ENCODE measurements at places on chromosomes 1 and 21. TPM values are rescaled to one million over a fixed set of nuclear protein-coding genes. Genes with fewer than 3 reads are reported as not detected.

GRCh38 chr1:247407180-247407616 lies 8.8 kb upstream of the NLRP3 start:
- peak; percentile 60 for DNase-seq

DNA sequence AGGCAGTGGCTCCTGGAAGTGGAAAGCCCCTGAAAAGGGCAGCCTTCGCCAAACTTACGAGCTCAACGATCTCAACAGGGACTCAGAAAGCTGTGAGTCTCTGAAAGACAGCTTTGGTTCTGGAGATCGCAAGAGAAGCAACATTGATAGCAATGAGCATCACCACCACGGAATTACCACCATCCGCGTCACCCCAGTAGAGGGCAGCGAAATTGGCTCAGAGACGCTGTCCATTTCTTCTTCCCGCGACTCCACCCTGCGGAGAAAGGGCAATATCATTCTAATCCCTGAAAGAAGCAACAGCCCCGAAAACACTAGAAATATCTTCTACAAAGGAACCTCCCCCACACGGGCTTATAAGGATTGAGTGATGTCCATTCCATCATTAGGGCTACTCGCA lies 42.4 kb downstream of the PLPPR4 start:
- DNase-seq: no peak

GRCh38 chr1:244451539-244451950 lies at the start of gene ADSS2:
TSS of gene ADSS2 (minus strand) at chr1:244451909. CDS start at chr1:244451817, 92 bp downstream.
- no peak for DNase-seq

DNA sequence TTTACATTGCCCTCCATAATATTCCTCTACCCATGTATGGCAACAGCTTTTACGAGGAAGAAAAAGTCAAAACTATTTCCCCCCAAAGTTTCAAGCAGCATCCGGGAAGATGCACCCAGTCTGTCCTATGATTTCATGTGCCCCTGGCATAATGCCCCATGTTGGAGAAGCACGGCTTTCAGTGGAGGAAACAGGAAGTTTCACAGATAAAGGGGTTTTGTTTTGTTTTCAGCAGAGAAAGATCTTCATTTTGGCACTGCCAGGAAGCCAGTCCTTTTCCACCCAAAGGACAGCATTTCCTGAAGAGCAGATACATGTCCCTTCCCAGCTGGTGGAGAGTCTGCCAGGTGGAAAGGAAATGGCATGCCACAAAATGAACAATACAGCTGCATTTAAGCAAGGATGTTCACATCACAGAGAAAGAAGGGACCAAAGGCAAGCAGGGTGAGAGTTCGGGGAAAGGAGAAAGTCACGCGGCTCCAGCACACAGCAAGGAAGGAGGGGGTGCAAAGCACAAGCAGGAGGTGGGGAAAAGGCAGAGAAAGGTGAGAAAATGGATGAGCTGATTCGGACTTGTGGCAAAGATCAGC lies 95.3 kb upstream of the HIVEP3 start:
- no peak for DNase-seq

DNA sequence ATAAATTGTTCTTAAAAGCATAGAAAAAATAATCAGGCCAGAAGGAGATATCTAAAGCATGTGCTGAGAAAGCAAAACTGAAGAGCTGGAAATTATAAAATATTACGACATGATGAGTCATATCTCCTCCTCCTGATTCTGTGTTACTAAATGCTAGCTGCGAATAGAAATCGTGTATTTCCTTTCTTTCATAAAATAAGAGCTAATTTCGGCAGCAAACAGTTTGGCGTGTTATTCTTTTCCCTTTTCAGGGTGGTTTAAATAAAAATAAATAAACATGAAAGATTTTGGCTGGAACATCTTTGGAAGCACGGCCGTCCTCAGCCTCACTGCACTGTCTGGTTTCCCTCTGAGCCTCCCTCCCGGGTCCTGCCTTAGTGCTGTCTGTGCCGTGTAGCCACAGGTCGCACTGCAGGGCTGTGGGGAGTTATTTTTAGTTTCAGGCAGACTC lies 56.0 kb downstream of the ADARB1 start:
- DNase-seq: no peak

DNA sequence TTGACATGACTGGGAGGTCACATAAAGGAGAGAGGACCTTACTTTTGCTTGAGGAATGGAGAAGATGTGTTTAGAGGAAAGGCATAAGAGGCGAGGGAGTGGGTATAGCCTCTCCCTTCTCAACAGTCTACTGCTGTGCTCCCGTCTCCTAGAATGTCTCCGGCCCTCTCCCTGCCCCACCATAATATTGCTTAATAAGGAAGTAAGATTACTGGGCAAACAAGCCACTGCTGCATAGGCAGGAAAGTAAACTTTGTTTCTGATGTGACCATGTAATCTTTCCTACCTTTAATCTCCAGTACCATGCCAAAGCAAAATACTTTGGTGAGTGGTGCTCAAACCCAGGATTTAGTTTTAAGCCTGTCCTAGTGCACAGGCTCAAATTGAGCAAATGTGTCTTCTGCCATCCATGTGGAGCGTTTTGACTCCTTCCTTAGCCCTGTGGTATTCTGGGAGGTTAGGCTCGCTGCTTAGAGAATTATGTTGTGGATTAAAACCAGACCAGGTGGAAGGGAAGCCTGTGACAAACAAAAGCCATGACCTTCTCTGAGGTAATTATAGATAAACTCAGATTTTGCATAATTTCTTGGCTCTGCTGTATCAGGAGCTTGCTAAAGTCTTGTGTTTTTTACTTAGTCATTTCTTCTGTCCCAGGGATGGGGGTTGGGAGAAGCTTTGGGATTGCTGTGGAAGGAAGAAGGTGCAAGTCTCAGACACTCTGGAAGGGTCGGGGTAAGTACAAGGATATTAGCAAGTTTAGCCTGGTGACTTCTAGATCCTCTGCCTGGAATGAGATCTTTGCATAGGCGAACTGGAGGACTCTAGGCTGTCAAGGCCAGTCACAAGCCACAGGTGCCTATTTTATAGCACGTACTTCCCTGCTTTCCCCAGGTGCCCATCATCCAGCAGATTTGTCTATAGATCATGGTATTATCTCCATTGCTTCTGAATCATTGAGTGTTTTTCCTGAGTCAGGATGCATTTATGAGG lies 34.5 kb upstream of the DIPK1A start:
- no peak for DNase-seq

DNA sequence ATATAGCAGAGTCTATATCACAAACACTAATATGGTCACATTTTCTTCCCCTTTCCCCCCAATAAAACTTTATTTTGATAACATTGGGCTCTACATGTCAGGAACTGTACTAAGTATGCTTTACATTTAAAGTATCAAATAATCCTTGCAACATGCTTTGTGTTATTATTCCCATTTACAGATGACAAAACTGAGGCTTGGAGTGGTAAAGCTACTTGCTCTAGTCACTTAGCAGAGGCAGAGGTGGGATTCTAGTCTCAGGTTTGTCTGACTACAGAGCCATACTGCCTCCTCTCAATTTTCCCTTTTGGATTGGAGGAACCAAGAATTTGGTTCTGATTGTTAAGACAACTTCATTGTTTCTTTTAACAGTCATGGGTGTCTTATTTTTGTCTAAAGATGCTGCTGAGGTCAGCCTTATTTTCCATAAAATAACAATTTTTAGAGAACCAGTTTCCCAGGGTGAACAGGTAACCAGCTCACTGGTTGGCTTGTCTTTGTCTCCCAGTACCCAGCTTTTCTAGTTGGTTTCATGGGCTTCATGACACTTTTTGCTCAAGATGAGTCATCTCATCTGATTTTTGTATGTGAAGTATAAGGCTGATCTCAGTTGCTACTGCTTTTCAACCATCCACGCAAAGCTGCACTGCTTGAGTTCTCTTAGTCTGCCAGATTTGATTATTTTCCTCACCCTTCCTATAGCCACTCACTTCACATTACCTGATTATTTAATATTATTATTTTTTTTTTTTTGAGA lies 81.0 kb upstream of the ARID1A start:
- DNase-seq: no peak

- no peak for DNase-seq
These were observed 176.4 kb upstream of the C8B start for GRCh38 chr1:57142169-57142568.

GRCh38 chr1:207453710-207454045 lies 450 bp upstream of the CR2 start:
- DNase-seq: no peak

- DNase-seq: no peak
These were observed 59.0 kb upstream of the BCAR3 start for GRCh38 chr1:93740601-93741031.

- DNase-seq: no peak
These were observed 108.5 kb upstream of the GADD45A start for GRCh38 chr1:67576474-67576873.

DNA sequence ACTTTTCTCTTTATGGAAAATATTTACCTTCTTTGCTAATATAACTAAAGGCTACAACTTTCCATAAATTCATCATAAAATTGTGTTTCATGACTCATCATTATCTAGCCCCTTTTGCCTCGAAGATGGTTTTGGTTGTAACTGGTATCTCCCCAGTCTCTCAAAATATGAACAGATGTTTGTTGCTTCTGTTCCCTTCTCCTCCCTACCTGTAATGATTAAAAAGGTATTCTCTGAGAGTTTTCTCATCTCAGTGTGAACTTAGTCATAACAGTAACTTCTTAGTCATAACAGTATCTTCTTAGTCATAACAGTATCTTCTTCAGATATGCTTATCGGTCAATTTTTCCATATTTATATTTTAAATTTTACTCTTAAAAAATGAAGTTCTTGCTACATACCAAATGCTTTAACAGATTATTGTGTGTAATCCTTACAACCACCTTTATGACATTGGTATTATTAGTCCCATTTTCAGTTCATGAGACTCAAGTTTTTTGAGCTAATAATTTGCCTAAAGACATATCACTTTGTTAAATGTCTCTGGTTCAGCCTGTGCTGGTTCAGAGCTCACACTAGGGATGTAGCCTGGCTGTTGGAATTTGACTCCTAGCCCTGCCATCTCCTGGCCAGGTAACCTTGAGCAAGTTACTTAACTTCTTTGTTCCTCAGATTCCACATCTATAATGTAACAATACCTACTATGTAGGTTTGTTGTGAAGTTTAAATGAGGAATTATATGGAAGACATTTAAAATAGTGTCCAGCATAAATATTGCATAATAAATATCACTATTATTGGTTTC lies 32.6 kb downstream of the ATP1B1 start:
- no peak for DNase-seq

DNA sequence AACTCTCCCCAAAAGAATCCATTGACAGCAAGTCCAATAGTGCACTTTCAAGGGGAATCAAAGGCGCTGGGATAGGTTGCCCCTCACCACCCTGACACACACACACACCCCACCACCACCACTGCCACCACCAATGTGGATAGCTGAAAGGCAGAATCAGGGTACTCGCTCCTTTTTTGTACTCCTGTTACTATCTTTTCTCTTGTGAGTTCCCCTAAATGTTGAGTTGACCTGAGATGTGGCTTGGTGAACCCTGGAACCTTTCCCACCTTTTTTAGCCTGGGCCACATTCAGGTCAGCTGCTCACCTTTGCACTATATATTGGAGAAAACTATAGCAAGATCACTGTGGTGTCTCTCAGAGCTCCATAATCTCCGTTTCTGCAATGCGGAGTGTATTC lies 3.9 kb downstream of the S100A8 start:
- no peak for DNase-seq

The KRTAP13-2 gene
- not detected for total RNA-seq

The GSTM4 gene
- 22.0 TPM for total RNA-seq

The PDE4B gene
- 25.6 TPM for total RNA-seq

The EXTL2 gene
- 9.0 TPM for total RNA-seq

The LHX8 gene
- total RNA-seq: not detected

The BTBD8 gene
- total RNA-seq: 3.2 TPM

The TTLL10 gene
- total RNA-seq: not detected

The XCL2 gene
- 1.5 TPM for total RNA-seq

The OLIG2 gene
- total RNA-seq: not detected

The CYYR1 gene
- total RNA-seq: not detected

The TGFB2 gene
- total RNA-seq: 0.07 TPM

The APP gene
- total RNA-seq: 81.4 TPM

Measured in activated naive CD4-positive, alpha-beta T cell treated with anti-CD3 and anti-CD28 coated beads, Interleukin-2, amount 50 U/mL, for 72 hours (primary cell).